ENCODE measurements at places on chromosomes 11 and 22.
A peak's percentile ranks its signal among the peaks of the same experiment; 100 is the strongest.

GRCh38 chr11:74462009-74462408, 5.3 kb downstream of the KCNE3 start:
- peak; percentile 16 for DNase-seq

- DNase-seq = no peak
Observed at GRCh38 chr11:123624974-123625373, 29.4 kb downstream of the SCN3B start.

- DNase-seq = no peak
Observed at GRCh38 chr22:37151401-37151800, 1.7 kb upstream of the IL2RB start.

DNA sequence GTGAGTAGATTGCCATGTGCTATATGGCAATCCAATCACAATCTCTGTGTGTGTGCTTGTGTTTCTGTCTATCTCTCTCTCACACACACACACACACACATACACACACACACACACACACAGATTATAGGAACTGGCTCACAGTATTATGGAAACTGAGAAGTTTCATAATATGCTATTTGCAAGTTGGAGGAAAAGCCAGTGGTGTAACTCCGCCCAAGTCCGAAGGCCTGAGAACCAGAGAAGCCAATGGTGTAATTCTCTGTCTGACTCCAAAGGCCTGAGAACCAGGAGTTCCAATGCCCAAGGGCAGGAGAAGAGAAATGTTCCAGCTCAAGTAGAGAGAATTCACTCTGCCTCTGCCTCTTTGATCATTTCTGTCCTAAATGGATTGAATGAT, 37.2 kb downstream of the GLYATL2 start:
- DNase-seq = no peak

- no peak for DNase-seq
Observed at GRCh38 chr11:67626970-67627369, 2.8 kb downstream of the NUDT8 start.

- no peak for DNase-seq
Observed at GRCh38 chr22:19654338-19654987, 59.8 kb upstream of the SEPTIN5 start.

DNA sequence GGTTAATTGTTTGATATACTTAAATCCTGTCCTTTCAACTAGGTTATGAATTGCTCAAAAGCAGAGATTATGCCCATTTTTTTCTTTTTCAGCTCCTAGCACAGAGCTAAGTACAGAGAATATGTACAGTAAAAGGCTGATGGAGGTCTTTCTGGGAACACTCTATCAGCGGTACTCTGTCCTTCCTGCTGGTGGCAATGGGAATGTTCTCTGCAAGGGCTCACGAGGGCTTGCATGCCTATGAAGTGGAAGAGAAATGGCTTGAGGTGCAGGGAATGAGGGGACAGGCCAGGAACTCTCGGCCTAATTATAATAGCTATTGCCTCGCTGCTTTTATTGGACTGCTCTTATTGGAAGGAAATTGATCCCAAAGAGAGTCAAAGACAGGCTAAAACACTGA, 83.7 kb upstream of the RAB1B start:
- DNase-seq = no peak

- no peak for DNase-seq
Observed at GRCh38 chr11:107655602-107656001, 56.3 kb downstream of the SLN start.

DNA sequence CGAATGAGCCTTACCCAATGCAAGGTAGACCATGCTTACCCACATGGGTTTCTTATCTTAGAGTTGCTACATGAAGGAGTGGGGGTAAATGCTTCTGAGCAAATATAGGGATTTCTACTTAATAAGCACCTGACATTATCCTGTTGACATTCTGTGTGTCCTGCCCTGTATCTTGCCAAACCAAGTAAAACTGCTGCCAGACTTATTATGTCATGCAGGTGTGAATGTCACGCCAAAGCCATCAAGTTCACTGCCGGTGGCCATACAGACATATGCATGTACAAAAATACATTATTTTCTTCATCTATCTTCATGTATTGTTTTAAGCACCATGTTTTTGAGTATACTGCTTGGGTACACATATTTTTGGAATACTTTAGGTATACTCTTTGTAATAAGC, 70.2 kb downstream of the NOX4 start:
- no peak for DNase-seq

- no peak for DNase-seq
Observed at GRCh38 chr11:31728432-31728831, 82.7 kb downstream of the PAX6 start.

- no peak for DNase-seq
Observed at GRCh38 chr11:35799655-35800054, 137.1 kb downstream of the TRIM44 start.

- no peak for DNase-seq
Observed at GRCh38 chr11:1300569-1301187, 8.8 kb downstream of the TOLLIP start.

DNA sequence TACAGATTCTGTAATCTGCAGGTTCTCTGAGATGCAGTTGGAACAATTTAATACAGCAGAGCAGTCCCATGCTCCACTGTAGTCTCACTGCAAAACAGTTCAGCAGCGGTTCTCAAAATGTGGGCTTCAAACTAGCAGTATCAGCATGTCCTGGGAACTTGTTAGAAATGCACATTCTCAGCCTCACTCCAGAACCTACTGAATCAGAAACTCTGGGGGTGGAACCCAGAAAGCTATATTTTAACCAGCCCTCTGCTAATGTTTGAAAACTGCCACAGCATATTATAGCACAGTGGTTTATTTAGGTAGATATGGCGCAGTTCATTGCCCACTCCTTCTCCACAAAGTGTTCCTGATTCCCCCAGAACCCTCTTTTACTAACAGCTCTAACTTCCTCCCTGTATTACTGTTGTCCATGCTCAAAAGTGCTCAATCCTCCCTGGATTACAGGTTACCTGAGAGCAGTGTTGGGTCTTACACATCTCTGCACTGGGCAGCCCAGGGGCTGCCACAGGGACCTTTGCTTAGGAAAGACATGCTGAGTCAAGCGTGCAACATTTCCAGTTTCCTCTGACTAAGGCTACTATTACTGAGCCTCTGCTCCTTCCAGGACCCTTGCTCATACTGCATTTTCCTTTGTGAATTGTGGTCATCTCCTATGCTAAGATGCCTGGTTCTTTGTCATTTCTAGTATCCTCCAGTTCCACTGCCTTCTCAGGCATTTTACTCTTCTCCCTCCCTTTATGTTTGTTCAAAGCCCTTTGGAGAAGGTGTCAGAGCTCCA, 7.7 kb upstream of the DGAT2 start:
- no peak for DNase-seq

DNA sequence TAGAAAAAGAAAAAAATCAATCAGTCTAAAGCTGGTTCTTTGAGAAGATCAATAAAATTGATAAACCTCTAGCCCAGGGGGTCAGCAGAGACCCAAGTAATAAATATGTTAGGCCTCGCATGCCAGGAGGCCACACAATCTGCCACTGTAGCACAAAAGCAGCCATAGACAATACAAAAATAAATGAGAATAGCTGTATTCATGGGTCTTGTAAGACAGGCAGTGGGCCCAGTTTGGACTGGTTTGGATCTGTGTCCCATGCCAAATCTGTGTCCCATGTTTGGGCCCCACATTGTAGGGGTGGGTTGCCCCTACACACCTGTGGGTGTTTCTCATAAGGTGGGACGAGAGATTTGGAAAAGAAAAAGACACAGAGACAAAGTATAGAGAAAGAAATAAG, 6.6 kb upstream of the PLAAT4 start:
- no peak for DNase-seq

- DNase-seq = no peak
Observed at GRCh38 chr11:122833846-122834464, 4.3 kb upstream of the CRTAM start.

GRCh38 chr22:31282748-31283468, 9.4 kb downstream of the PIK3IP1 start:
- no peak for DNase-seq

DNA sequence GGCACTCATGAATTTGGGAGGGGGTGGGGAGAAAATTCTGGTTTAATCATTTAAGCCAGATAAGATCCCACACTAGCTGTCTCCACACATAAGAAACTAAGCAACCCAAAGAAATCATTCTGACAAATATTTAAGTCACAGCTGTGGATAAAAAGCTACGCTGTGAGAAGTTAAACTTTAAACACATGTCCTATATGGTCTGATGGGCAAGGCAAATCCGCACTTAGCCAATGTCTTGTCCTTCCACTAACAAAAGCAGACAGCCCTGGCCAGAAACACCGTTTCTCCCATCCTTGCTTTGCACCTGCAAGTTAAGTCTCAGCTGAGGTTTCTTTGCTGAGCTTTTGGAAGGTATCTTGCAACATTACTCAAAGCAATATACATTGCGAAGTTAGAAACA, 68.0 kb downstream of the ETS1 start:
- peak; percentile 37 for DNase-seq

DNA sequence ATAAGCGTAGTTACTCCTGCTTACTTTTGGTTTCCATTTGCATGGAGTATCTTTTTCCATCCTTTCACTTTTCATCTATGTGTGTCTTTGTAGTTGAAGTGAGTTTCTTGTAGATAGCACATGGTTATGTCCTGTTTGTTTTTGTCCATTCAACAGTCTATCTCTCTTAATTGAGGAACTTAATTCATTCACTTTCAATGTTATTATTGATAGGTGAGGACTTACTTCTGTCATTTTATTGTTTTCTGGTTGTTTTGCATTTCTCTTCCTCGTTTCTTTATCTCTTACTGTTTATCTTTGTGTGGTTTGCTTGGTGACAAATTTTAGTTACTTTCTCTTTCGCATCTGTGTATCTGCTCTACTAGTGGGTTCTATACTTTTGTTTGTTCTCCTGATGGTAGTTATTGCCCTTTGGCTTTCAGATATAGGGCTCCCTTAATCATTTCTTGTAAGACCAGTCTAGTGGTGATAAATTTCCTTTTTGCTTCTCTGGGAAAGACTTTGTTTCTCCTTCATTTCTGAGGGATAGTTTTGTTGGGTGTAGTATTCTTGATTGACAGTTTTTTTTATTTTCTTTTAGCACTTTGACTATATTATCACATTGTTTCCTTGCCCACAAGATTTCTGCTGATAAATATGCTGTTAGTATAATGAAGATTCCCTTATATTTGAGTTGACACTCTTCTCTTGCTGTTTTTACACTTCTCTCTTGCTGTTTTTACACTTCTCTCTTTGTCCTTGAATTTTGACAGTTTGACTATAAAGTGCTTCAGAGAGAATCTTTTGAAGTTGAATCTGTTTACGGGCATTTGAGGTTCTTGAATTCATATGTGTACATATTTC, 9.0 kb upstream of the RAG1 start:
- DNase-seq = peak; percentile 24

DNA sequence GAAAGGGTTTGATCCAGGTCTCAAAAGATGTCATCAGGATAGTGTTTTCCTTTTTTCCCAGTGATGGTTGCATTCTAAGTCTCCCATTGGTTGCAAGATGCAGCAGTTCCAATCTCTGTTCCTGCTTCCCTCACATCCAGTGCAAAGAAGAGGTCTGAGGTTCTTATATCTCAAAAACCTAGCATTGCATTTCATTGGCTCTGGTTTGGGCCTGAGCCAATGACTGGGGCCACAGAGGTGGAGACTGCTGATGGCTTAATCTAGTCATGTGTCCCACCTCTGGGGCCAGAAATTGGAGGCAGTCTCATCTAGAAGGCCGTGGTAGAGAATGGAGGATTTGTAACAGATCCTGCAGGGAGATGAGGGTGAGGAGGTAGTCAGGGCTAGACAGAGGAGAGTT, 13.2 kb upstream of the MICAL2 start:
- no peak for DNase-seq

DNA sequence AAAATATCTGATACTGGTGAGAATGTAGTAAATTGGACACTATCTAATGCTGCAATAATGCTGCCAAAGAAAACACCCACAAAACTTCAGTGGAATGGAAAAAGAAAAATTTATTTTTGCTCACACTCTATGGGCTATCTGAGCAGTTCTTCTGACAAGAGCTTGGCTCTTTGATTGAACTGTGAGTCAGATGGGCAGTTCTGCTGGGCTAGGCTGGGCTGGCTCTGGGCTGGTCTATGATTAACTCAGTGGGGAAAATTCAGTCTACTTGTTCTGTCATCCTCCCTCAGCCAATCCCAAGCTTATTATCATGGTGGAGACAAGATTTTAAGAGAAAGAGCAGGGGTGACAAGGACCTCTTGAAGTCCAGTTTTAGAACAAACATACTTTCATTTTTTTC, 1404.8 kb downstream of the LRRC4C start:
- DNase-seq = no peak

- DNase-seq = no peak
Observed at GRCh38 chr11:97231231-97231630, 841.4 kb downstream of the JRKL start.

- no peak for DNase-seq
Observed at GRCh38 chr11:16027621-16028020, 328.7 kb downstream of the SOX6 start.

DNA sequence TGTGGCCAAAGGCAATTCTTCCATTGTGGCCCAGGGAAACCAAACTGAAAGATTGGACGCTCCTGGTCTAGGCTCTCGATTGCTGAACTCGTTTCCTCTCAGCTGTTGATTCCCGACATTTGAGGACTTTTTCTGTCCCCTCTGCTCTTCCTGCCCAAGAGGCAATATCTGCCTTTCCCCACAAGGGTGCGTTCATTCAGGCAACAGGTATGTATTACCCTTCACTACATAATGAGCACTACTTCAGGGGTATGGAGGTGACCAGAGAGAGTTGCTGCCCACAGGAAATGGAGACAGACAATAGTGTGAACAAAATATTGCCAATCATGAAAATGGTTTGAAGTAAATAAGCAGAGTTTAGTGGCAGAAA, 8.2 kb downstream of the PTH start:
- peak; percentile 43 for DNase-seq

- no peak for DNase-seq
Observed at GRCh38 chr11:69663326-69663725, 11.8 kb downstream of the LTO1 start.

Measured in CD4-positive, alpha-beta T cell treated with Interleukin-12 subunit alpha and Interleukin-12 subunit beta, for 1 hour (primary cell).